Sciatic nerve (tissue), 2 donors: ENCODE measurements at places on chromosomes 16 and 17. TPM values are rescaled to one million over a fixed set of nuclear protein-coding genes. Genes with fewer than 3 reads are reported as not detected.

GRCh38 chr17:3989041-3989886 is 25.0 kb upstream of the ATP2A3 start:
- DNase-seq, result no peak

GRCh38 chr17:14068542-14069250 is 608 bp upstream of the COX10 start:
- DNase-seq, result no peak

GRCh38 chr17:62791767-62792446 is 16.2 kb downstream of the MARCHF10 start:
- DNase-seq, result no peak

- DNase-seq, result no peak
Measured at GRCh38 chr17:66348584-66349165, 46.3 kb downstream of the PRKCA start.

DNA sequence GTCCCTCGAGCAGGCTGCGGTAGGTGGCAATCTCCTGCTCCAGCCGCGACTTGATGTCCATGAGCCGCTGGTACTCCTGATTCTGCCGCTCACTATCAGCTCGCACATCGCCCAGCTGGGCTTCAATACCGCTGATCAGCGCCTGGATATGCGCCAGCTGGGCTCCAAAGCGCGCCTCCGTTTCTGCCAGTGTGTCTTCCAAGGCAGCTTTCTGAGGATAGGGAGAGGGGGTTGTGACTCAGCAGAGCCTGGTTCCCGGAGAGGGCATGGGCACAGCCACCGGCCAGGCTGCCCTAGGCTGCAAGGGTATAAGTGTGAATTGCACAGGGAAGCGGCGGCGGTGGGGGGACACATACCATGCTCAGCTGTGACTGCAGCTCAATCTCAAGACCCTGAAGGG is 4.3 kb downstream of the KRT19 start:
- no peak for DNase-seq

DNA sequence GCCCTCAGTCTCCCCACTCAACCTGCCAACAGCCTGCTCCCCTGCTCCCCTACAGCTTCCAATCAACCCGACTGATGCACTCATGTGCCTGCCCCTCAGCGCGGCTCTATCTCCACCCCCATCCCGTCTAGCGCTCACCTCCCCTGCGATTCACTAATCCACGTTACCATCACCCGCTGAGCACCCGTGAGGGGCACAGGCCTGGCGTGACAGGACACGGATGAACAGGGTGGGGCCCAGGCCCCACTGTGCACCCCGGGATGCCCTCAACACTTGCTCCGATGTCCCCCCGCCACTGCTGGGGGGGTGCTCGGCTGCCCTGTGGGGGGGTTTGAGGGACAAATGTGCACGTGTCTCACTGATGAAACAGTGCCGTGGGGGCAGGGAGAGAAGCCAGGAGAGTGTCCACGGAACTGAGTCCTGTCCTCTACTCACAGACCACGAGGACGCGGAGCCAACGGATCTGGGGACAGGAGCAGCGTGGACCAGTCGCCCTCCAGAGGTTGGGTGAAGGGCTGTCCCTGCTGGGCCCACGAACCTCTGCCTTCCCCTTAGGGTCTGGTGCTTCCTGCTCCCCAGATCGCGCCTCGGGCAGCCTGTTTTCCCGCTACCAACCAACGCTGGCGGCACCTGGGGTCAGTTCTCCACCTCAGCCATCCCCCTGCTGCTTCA is 66.7 kb downstream of the RPH3AL start:
- DNase-seq, result peak; percentile 50

- DNase-seq, result no peak
Measured at GRCh38 chr17:78168903-78169793, 767 bp downstream of the SYNGR2 start.

DNA sequence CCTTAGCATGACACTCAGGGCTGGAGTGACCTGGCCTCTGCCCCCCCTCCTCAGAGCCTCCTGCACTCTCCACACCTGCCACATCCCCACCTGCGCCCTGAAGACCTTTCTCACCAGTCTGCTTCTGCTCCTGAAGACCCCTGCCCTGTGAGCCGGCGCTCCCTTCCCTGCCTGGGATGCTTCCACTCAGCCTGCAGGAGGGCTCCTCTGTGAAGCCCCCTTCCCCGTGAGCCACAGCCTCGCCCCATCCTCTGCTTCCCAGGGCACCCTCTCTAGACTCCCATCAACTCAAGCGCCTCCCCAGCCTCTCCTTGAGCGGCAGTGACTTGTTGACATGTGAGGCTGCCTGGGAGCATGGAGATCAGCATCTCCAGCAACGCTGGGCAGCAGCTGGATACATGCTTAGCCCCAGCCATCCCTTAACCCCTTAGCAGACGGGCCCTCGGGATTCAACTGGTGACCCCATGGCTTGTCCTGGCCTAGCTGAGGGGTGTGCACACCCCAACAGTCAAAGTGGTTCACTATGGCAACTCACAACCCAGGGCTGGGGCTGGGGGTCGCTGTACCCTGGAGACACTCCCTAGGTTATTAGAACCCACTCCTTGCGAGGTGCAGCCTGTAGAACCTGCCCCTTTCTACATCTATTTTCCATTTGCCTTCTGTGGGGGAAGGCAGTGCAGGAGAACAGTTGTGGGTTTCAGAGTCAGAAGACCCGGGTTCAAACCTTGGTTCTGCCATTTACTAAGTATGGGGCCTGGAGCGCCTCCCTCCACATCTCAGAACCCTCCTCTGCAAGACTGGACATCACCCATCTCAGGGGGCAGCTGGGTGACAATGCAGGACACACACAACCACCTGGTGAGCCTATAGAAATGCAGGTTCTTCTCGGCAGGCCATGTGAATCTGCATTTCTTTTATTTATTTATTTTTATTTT is 21.5 kb downstream of the TMEM235 start:
- no peak for DNase-seq

DNA sequence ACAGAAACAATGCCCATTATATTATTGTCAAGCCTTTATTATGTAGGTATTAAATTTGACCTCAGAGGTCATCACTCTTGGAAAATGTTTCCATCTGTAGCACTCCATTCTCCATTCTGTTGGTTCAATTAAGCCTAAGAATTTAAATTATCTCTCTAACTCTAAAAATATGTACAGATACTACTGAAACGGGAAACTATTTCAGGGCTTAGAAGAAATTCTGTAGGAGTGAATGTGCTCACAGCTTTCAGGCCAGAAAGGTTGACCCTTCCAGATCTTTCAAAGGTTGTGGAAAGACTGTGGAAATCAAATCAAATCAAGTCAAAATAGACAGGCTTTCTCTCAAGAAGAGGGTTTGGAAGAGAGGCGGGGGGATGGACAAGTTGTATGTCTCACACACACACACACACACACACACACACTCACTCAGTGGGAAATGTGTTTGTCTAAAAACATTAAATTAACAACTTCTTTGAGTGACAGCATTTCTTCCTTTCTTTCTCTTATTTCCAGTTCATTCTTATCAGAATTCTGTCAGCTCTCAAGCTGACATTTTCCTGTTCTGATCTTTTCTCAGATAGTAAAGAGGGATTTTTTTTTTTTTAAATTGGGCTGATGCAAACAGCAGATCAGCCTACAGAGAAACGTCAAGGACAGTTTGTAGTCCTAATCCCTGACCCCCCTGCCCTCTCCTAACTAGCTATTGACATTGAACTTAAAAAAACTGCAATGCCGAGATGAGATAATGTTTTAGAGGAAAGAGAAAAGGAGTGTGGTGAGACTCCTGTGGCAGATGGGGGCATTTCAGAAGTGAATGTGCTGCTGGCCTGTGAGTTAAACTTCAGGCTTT is 139.0 kb upstream of the ZFHX3 start:
- DNase-seq, result no peak

- peak; percentile 64 for DNase-seq
Measured at GRCh38 chr17:10061111-10061845, 137.1 kb downstream of the GAS7 start.

DNA sequence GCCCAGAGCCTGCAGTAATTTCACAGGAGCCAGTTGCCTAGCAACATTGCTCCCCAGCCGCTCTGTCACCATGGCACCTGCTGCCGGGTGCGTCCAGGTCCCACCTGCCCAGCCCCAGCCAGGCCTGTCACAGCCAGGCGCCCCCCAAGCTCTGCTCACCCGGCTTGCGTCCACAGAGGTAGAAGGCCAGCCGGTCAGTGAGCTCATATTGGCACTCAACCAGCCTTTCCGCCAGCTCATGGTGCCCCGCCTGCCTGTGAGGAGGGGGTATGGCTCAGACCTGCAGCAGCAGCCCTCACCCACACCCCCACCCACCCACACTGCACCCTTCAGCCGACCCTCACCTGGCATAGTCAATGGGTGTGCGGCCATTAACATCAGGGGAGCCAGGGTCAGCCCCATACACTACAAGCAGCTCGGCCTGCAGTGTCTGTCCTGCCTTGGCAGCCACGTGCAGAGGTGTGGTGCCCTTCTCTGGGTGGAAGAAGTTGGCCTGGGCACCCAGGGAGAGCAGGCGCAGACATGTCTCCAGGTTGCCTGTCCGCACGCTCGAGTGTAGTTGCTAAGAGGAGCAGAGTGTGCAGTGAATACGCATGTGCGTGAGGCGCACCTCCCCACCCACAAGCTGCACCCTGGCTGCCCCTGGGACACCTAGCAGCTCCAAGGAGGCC is 7.7 kb downstream of the GIT1 start:
- no peak for DNase-seq

GRCh38 chr17:19713462-19713861 is 2.9 kb downstream of the SLC47A2 start:
- DNase-seq, result no peak

GRCh38 chr16:17273142-17273561 is 197.6 kb downstream of the XYLT1 start:
- DNase-seq, result no peak

DNA sequence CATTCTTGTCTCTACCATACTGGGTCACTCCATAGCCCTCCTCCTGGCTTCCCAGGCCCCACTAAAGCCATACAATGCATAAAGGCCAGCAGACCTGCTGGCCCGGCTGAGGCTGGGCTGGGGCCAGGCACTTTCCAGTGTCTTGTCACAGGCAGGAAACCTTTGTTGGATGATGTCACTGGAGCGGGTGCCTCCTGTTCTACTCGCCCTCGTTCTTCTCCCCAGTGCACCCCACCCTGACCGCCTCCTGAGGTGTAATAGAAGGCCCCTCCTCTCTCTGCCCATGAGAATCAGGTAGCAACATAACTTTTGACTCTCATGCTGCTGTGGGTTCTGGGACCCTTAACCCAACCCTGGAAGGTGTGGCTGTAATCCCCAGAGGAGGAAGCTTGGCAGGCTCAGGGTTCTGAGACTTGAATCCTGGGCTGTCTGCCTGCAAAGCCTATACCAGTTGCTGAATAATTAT is 54.2 kb upstream of the IL34 start:
- no peak for DNase-seq

DNA sequence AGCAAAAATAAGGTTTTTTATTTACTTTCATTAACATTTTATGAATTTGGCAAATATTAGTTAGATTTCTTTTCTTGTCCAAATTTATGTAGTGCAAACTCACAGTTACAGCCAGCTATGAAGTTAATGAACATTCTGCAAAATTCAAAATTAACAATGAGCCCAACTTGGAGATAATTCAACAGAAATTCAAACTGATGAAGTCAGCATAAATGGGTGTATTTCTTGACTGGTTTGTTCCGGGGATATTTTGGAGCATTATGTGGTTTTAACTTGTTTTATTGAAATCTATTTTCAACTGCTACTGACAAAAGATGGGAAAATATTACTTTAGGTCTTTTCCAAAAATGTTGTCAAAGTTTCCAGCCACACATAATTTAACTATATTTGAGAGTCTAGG is 807.9 kb downstream of the CDH8 start:
- no peak for DNase-seq

DNA sequence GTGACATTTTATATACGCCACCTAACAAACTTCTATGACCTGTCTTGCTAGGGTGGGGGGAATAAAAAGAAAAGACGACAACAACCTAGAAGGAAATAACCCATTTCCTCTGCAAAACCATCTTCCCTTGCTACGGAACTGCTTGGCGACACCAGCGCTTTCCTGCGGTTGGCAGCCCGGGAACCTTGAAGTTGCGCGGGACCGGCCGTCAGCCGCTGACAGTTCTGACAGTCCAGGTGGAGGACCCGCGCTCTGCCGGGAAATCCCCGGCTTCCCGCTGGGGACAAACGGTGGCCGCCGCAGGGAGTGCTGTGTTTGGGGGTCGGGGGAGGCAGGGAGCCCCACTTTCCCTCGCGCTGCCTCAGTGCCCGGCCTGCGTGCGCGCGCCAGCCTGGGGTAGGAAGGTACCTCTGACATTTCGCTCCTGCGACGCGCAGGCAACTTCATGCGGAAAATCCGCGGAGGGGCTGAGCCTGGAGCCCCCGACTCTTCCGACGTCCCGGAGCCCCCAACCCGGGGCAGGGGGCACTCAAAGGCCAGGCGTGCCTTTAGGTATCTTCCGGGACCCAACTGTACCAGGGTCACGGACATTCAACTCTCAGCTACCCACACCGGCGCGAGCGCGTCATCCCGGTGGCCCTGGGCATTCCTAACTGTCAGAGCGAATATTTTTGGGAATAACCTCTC is 516 bp downstream of the SLC16A6 start:
- peak; percentile 62 for DNase-seq

GRCh38 chr16:22765479-22765878 is 48.5 kb upstream of the HS3ST2 start:
- DNase-seq, result no peak

- no peak for DNase-seq
Measured at GRCh38 chr16:27625050-27625697, 75.2 kb downstream of the KATNIP start.

The GPR139 gene
- total RNA-seq, result not detected

The TPSAB1 gene
- 11.5 TPM for total RNA-seq

The KRT25 gene
- total RNA-seq, result not detected

The PLXDC1 gene
- total RNA-seq, result 36.4 TPM

The ATP1B2 gene
- total RNA-seq, result 14.3 TPM

The CMTM2 gene
- 1.5 TPM for total RNA-seq

The AGRP gene
- not detected for total RNA-seq

The FTSJ3 gene
- total RNA-seq, result 41.9 TPM

The SLFN12 gene
- 17.2 TPM for total RNA-seq

The MYH8 gene
- not detected for total RNA-seq
